ENCODE measurements at places on chromosomes 2 and 18.

- DNase-seq = no peak
Observed at GRCh38 chr2:173984866-173985604, 19.9 kb upstream of the SP3 start.

GRCh38 chr2:23540804-23541360 lies 155.9 kb downstream of the KLHL29 start:
- no peak for DNase-seq

- no peak for DNase-seq
Observed at GRCh38 chr2:168033966-168034365, 213.4 kb downstream of the STK39 start.

DNA sequence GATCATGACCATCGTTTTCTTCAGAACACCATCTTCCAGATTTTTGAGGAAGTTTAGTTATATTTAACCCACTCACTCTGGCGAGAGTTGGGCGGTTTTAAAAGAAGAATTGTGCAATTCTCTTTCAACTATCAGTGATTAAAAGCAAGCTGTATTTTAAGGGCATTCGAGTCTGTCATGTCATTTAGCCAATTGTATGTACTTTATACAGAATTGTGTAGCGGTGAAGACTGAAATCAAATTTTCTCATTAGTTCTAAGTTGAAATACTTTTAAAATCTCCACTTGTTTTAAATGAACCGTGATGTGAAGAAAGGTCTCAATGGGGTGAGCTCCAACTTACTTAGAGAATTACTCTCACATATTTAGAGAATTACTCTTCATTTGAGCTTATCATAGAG lies 214.6 kb upstream of the DTNA start:
- no peak for DNase-seq

DNA sequence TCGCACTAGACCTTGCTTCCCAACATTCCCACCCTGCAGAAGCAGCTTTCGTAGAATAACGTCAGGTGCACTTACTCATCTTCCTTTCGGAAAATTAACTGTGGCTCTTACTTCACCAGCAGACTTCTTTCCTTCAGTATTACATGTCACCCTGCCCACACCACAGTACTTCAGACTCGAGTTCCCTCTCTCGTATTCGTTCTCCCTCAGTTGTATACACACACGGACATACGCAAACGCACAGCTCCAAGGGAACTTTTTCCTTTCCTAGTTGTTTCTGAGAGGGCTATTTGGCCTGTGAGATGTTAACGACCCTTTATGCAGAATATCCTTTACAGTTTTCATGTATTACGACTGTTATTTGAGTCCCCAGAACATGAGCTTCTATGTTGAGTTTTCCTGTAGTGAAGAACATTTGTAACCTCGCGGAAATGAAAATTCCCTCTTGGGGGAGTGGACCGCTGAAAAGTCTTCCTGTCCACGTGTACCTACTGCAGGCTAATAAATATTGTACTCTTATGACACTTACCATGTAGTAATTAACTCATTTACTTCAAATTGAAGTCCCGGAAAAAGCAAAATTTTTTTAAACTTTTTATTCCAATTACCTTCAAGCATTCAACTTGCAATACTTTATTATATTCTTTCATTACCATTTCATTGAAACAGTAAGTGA lies 908 bp downstream of the ERLEC1 start:
- peak; percentile 16 for DNase-seq

GRCh38 chr2:235030936-235031335 lies 79.1 kb downstream of the SH3BP4 start:
- DNase-seq = no peak

DNA sequence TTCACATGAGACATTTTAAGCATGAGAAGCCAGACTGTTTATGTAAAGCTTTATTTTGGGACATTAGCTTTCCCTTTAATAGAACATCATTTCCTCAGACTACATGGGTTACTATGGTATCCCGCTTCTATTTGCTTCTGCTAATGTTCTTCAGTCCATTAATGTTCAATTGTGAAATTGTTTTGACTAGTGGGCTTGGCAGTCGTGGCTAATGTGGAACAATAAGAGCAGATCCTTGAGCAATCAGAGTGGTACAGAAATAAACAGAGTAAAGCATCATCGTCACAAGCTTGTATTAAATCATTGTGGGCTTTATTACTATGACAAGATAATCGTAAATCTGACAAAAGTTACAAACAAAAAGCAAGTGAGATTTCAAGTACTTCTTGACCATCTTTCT lies 60.2 kb downstream of the PDE1A start:
- peak; percentile 18 for DNase-seq

DNA sequence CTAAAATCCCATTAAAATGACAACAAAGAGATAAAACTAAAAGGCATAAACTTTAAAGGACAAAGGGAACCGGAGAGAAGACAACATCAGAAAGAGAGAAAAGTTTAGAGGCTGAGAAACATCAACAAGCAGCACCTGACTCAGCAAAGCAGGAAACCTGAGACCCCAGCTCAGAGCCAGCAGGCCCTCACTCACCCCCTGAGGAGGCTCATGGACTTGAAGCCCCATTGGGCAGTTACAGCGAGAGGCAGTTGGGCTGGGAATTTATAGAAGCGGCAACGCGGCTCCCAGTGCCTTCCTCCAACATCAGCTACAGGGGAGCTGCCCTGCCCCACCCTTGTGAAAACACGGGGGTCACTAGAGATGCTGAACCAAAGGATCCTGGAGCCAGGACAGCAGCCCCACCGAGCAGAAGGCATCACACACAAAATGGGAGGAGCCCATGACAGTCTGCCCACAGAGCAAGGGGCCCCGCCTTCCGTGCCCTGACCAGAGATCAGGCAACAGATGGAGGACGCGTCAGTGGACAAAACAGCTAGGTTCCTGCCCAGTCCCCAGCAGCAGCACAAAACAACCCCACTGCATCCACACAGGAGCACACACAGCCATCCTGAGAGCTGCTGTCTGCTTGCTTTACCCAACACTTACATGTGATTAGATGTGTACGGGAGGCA lies 52.7 kb downstream of the CMPK2 start:
- DNase-seq = no peak

- DNase-seq = no peak
Observed at GRCh38 chr2:127373362-127374083, 14.3 kb downstream of the MAP3K2 start.

DNA sequence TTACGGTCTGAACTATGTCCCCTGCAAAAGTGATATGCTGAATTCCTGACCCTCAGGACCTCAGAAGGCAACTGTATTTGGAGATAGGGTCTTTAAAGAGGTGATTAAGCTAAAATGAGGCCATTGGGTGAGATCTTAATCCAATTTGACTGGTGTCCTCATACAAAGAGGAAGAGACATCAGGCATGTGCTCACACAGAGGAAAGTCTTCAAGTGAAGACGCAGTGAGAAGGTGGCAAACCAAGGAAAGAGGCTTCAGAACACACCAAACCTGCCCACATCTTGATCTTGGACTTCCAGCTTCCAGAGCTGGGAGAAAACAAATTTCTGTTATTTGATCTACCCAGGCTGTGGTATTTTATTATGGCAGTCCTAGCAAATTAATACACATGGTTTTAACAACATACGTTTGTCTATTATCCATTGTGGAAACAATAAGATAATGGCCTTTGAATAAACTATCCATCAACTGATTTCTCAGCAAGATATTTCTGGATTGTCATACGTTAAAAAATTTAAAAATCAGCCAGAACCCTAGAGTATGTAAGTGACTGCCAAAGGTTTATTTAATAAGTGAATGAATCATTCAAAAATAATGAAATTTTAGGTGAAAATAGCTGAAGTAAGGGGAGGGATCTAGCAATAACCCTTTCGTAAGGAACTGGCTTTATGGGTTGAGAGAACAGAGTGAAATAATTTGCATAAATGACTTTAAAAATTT lies 6.5 kb downstream of the WIPF1 start:
- DNase-seq = peak; percentile 52

GRCh38 chr2:191263050-191263449 lies 17.8 kb downstream of the MYO1B start:
- no peak for DNase-seq

DNA sequence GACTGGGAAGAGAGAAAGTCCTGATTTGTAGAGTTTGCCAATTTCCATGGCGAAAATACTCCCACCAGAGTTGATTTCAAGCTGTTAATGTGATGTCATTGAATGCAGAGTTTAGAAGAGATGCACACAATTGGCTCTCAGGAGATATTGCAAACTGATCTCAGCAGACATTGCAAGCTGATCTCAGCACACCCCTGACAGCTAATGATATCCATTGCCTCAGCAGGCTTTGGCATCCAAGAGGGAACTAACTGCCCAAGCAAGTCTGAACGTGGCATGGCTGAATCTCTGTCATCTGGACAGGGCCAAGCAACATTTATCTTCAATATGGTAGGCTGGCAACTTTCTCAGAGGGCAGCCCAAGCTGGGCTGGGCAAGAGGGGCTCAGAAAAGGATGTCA lies 78.4 kb upstream of the CYP1B1 start:
- DNase-seq = no peak

GRCh38 chr2:172613040-172613439 lies 57.1 kb downstream of the PDK1 start:
- peak; percentile 70 for DNase-seq

GRCh38 chr2:105926960-105927678 lies 182.4 kb downstream of the NCK2 start:
- no peak for DNase-seq

Measured in fibroblast of skin of right biceps (primary cell).